DMS53 (cell line): ENCODE measurements at places on chromosomes 16 and 17.

DNA sequence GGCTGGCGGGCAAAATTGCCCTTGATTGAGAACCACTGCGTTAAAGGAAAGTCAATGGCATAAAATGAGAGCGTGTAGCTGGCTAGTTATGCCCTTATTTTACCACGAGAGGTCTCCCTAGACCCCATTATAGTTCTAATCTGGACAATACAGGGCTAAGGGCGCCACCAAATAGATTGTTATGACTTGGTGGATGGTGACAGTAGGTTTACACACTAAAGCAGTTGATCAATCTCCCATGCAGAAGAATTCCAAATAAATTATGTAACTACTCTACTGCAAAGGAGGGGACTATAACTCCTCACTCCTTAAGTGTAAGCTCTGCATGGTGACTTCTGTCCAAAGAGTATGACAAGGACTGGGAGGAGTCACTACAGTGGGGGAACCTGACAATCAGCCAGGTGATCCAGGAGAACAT, 20.4 kb upstream of the YPEL2 start:
- peak; percentile 77 for DNase-seq

DNA sequence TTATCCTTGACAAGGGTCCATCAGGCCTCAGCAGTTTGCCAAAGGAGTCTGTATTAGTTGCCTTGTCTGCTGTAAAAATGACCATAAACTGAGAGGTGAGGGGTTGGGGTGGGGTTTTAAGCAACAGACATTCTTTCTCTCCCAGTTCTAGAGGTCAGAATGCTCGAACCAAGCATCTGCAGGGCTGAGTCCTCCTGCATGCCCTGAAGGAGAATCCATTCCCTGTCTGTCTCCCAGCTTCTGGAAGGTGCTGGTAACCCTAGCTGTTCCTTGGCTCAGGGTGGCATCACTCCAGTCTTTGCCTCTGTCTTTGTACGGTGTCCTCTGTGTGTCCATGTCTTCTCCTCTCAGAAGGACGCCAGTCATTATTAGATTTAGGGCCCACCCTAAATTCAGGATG, 17.5 kb upstream of the IRF8 start:
- DNase-seq, result no peak

DNA sequence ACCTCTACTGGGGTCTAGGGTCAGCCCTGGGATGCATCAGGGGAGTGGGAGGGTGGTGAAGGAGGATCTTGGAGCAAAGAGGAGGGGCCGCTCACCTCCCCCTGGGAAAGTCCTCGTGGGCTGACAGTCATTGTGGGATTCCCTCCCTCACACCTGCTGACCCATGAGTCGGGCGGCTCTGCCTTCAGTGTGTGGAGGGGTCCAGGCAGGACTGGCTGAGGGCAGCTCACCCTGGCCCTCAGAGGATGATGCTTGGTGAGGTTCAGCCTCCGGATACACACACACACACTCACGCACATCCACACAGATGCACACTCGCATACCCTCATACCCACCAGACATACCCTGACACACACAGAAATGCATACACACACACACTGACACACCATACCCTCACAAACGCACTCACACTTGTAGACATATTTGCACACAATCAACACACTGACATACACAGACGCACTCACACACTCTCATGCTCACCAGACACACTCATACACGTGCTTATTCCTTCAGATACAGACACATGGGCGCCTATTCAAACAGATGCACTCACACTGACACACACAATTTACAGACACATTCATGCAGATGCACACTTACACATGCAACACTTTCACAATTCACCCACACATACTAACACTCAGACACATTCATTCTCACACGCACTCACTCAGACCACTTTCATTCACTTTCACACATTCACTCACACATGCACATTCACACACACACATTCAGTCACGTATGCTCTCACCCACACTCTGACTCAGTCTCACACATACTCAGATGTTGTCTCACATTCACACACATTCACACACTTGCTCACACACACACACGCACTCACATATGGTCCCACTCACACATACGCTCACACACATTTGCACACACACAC, 105.1 kb upstream of the RPL38 start:
- no peak for DNase-seq

DNA sequence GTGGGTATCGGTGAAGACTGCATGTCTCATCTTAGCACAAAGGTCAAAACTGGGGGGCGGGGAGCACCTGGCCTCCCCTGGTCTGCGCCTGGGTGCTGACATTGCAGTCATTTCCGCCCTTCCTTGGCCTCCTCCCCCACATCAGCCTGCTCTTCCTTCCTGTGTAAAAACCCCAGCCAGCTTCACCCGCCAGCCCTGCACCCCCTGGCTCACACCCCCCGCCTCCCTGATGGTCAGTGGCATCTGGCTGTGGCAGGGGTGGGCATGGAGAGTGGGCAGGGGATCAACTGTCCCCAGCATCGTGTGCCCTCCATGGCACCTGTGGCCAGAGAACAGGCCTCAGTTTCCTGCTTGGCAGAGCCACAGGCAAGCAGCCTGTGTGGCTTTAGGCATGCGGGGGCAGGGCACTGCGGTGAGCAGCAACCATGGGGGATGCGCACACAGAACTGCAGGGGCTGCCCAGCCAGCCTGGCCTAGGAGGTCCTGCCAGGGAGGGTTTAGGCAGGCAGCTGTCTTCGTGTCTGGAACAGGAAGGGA, 26.5 kb upstream of the LASP1NB start:
- DNase-seq, result no peak
